Activated T-helper 2 cell treated with anti-CD3 and anti-CD28 coated beads, Interferon-gamma antibody, Interleukin-2, Interleukin-4, amounts not matched to agents 10 μg/mL and 5 μg/mL and 100 μg/mL, durations not matched to agents 14 hours and 24 hours and 36 hours (primary cell): ENCODE measurements at places on chromosomes 12 and 14.

GRCh38 chr14:44778604-44779003 lies 183.1 kb downstream of the KLHL28 start:
- DNase-seq: no peak

- no peak for DNase-seq
Measured at GRCh38 chr12:62599854-62600437, 133.3 kb downstream of the MON2 start.

GRCh38 chr12:54988402-54989054 lies 4.0 kb upstream of the TESPA1 start:
- DNase-seq: no peak

DNA sequence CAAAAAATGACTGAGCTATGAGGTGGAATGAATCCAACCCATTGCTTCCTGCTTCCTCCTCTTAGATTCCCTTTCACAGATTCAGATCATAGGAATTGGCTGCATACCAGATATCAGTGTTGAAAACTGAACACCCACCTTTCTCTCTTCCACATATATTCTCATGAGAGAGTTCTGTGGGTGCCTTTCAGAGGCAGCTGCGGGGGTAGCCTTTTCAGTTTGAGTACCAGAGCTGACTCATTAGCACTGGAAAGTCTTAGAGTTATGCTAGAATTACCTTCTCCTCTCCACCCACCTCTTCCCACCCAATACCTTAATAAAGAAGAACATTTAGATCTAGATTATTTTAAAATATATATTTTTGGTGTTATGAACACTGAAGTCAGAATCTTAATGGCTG lies 495.4 kb upstream of the SEL1L start:
- no peak for DNase-seq

GRCh38 chr12:124738636-124739467 lies 124.8 kb downstream of the SCARB1 start:
- DNase-seq: no peak

DNA sequence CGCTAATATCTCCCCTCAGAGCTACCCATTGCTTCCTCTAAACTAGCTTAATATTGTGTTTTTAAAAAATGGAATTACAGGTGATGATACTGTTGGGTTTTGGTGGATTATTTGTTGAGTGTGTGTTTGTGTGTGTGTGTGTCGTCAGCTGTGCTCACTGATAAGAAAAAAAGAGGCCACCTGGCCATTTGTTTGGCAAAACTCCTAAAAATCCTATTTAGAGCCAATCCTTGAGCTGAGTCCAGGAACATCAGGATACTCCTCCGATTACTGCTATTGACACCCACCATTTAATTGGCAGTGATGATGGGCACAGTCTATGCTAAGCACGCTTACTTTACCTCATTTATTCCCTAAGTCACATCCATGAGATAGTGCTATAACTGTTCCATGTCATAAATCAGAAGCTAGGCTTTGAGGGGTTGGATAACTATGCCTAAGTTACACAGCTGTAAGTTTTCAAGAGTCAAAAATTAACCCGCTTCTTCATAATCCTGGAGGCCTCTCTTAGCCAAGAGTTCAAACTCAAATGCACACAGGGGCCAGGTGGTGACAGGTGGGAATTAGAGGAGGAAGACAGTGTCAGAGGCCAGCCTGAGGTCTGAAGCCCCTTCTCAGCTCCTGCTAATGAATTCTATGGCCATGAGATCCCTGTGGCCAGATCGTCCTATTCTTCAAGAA lies 1026.6 kb upstream of the TMEM132C start:
- no peak for DNase-seq

DNA sequence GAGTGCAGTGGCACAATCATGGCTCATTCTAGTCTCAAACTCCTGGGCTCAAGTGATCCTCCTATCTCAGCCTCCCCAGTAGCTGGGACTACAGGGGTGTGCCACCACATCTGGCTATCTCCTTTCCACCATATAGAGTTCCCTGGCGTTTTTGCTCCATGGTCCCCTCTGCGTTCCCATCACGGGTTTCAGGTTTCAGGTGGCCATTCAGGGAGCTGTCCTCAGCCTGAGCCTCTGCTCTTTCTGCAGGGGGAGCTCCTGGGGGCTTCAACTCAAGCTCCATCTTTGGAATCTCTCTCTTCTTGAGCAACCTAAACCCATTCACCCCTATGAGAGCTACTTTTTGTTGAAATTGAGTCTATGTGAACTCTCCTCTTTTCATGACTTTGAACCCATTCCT lies 11.6 kb downstream of the SMIM41 start:
- no peak for DNase-seq

GRCh38 chr14:93974833-93975232 lies 1.5 kb downstream of the ASB2 start:
- no peak for DNase-seq

DNA sequence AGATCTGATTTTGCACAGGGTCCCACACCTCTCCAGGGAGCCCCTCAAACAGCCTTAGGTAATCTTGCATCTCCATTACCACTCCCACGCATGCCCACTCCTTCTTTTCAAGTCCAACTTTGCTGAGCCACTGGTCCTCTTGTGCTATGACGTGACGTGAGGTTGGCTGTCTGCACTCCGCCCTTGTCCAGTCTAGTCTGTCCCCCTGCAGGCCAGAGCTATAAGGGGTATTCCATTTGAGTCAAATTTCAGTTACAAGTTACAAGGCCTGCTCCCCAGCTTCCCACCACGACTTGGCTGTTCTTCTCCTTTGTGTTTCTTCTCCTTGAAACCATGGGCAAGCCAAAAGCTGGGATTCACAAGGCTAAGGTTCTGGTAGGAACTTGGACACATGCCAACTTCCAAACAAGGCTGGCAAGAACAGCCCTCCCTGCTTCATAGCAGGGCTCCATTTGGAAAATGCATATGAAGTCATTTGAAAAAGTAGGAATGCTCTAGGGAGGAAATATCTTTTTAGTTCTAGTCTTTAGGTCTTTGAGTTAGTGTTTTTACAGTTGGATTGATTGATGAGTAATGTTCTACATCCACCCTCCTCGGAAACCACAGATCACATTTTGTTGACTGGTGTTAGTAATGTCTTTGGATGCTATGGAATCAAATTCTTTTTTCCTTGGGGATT lies 49.1 kb downstream of the KCNA1 start:
- DNase-seq: no peak

DNA sequence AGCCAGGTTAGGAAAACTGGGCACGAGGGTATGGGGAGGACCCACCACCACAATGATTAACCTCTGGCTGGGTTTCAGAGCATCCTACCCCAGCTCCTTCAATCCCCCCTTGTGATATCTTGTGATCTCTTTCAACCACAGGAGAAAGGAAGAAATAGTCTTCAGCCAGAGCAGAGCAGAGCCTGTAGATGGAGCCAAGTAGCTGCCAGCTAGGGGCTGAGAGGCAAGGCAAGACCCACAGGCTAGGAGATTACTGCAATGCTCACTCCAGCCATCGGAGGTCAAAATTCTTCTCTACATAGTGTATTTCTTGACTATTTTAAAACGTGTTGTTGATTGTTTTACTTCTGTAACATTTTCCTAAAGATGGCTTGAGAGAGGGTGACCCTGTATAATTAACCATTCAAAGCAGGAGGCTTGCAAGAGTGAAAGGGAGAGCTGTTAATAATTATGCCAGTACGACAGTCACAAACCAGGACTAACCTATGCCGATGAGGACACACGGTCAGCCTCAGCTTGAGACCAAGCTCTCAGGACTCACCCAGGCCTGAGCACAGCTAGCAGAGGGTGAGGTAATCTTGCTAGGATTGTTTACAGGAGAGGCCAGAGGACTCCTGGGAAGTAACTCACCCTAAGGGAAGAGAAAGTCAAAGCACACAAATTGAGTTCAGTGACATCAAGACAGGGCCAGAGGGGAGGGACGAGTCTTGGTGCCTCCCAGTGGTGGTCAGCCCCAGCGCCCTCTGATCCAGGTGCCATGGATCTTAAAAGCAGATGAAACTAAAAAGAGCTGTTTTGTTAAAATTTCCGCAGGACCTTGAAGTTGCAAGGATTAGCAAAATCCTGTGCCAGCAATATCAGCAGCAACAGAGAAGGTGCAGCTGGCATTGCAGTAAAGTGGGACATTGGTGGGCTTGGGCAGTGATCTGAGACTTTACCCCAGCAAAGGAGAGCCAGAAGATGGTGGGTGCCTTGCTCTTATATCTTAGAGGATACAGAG lies 29.8 kb upstream of the CDKN3 start:
- DNase-seq: no peak

GRCh38 chr12:116314477-116314876 lies 37.0 kb upstream of the MED13L start:
- no peak for DNase-seq

- DNase-seq: no peak
Measured at GRCh38 chr14:50864237-50864636, 7.6 kb upstream of the ABHD12B start.

DNA sequence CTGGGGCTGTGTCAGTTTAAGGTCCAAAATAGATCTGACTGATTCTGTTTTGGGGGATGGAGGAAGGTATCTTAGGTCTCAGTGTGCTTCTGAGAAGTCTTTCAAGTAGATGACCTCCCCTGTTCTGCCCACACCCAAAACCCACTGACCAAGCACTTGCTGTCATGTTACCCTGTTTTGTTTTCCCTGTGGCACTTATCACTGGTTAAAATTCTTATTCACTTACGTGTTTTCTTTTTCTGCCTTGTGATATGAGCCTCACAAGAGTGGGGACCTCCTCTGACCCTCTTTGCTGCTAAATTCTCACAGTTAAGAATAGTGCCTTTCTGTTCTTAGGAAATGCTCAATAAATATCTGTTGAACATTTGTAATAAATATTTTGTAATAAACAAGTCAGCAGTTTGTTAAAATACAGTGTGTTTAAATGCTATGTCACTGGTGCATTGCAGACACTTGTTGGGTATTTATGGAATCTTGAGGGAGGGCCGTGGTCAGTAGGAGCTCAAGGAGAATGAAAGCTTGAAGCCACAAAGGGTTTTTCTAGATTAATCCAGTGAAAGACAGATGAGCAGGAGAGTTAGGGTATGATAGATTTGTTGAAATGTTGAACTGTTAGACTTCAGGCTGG lies 20.9 kb downstream of the PLEKHA5 start:
- DNase-seq: no peak

DNA sequence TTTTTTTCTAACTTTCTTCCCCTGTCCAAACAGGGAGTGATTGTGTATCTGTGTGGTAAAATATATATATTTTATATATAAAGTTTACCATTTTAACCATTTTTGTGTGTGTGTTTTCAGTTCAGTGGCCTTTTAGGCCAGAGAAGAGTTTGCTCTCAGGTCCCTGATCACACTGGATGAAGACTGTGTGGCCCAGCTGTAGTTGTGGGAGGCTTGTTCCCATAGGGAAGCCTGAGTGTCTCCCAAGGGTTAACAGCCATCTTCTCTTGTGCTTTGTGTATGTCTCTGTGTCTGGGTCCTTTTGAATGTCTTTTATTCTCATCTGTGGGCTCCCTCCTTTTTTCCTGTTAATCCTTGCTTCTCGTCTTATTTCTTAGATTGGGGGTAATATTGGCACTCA lies 23.4 kb downstream of the CGRRF1 start:
- no peak for DNase-seq

DNA sequence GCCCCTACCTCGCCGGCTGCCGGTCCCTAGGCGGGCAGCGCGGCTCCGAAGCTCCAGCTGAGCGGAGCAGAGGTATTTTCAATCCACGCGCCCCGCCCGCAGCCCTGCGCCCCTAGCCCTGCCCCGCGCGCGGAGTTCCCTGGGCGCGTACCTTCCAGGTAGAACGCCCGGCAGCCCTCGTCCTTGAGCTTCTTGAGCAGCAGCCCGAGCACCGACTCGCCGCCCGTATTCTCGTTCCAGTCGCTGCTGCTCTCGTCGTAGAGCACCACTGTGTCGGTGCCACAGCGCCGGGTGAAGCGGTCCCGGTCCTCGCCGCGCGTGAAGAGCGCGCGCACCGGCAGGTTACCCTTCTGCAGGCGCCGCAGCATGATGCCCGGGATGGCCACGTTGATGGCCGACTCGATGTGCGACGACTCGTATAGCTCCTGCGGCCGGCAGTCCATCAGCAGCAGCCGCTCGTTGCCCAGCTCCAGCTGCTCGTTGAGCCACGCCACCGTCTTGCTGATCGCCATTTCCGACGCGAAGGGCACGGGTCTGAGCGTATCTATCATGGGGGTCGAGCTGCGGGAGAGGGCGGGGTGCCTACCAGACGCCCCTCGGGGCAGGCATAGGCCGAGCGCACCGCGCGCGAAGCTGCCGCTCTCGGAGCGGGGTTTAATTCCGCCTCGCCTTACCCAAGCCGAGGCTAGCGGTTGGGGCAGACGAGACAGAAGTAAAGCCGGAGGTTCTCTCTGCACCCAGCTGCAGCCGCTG lies 636 bp downstream of the DUSP6 start:
- DNase-seq: no peak

DNA sequence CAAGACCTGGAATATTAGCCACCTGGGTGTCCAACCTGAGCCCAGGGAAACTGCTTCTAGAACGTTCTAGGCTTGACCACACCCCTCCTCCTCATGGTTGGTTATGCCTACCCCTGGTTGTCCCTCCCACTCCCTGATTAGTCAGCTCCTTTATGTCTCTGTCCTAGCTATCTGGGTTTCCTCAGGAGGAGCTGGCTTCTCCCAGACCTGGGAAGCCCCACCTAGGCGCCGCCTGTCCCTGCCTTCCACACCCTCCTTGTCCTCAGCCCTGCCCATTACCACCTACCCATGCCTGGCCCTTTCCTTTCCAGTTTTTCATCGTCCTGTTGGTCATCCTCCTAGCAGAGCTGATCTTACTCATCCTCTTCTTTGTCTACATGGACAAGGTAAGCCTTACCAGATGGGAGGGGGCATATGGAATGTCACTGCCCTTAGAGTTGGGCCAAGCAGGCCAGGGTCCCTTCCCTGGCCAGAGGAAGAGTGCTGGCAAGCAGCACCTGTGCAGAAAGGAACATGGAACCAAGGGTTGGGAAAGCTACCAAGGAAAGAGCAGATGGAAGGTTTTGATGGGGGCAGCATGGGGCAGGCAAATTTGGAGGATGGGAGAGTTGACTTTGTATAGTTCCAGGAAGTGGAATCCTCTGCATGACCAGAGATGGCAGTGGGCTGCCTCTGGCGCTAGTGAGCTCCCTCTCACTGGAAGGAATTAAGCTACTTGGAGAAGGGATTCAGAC lies 201.7 kb downstream of the TSPAN9 start:
- DNase-seq: no peak

DNA sequence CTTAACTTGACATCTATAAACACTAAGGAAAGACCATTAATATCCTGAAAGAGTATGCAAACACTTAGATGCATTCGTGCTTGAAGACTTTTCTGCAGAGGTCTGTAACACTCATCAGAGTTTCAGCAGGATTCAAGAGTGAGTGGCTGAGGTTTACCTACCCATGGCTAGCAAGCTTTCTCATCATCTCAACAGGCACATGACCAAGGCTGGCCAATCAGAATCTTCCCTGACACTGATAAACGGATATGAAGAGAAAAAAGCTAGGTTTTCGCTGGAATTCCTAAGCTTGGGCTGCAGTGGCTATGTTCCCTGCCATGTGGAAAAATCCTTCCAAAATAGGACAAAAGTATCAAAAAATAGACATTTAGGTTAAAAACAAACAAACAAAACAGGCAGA lies 162.1 kb upstream of the USP15 start:
- DNase-seq: no peak
